Glomerular endothelial cell (primary cell): ENCODE measurements at places on chromosomes 6 and 20.
A peak's percentile ranks its signal among the peaks of the same experiment; 100 is the strongest.

DNA sequence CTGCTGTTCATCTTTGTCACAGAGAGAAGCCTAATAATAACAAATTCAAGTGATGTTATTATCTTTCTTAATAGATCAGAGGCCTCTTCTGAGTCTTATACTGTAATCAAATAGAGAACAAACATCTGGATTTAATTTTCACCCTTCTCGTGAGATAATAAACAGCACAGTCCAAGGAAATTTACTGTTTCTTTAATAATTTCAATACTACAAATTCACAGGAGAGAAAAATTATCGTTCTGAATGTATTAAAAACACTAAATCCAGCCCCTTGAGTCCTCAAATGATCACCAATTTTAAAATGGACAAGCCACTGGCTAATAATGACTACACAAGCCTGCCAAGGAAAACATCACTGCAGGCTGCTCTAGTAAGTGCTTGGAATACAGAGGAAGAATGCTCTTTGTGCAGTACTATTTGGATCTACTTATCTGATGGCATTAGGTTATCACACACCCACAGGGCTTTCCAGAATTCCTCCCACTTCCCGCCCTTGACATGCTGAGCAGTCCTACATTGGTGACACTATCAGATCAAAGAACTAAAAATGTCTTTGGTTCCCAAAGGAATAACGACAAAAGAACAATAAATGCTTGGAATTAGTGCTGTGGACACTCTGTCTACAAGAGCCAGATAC is 38.1 kb downstream of the SYNE1 start:
- no peak for DNase-seq

GRCh38 chr6:32622545-32623401 is 14.4 kb upstream of the HLA-DQA1 start:
- no peak for DNase-seq

GRCh38 chr6:143007646-143008045 is 53.0 kb upstream of the AIG1 start:
- DNase-seq, result no peak

DNA sequence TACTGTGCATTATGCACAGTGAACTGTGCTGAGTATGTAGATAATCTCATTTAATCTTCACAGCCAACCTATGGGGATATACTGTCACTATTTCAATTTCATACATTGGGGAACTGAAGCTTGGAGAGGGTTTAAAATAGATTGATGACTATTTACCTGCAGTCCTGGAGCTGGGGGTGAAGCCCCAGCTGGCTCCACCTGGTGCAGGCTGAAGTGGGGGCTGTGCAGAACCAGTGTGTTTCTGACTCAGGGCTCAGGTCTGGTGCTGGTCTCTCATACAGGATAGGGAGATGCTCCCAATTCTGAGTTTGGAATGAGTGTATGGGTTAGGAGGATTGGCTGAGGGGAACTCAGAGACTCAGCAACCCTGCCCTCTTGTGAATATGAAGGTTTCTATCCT is 176.1 kb upstream of the CEP162 start:
- no peak for DNase-seq

DNA sequence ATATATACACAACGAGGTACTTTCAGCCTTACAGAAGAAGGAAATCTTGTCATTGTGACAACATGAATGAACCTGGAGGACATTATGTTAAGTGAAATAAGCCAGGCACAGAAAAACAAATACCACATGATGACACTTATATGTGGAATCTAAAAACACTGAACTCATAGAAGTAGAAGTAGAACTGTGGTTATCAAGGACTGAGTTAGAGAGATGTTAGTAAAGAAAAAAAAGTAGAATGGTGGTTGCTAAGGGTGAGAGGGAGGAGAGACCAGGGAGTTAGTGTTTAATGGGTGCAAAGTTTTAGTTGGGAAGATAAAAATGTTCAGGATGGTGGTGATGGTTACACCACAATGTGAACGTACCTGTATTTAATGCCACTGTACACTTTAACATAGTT is 4.8 kb upstream of the STX11 start:
- no peak for DNase-seq

DNA sequence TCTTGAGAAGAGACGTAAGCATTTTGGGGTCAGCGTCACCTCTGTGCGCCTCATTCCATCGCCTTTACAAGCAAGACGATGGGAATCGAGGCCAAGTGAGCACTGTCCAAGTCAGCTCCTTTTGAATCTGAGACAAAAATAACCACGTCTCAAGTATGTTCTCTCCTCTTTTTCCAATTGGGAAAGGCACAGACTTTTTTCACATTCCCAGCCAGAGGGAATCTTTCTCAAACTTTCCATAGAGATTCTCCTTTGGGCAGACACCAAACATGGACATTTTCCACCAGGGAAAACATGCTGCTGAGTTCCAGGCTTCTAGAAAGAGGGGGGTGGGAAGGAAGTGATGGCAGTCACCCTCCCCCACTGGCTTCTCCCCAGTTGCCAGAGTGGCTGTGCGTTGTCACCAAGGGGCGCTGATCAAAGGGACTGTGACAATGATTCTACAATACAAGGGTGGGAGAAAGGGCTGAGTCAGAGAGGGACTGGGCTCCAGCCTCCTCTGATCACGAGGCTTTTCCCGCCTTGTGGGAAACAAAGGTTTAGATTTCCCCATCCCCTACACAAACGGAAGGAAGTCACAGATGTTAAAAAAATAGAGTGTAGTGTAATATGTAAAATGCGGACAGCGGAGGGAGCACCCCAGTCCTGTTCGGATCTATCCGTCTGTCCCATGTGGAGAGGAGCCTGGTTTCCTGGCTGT is 281.9 kb upstream of the RNF24 start:
- DNase-seq, result no peak

DNA sequence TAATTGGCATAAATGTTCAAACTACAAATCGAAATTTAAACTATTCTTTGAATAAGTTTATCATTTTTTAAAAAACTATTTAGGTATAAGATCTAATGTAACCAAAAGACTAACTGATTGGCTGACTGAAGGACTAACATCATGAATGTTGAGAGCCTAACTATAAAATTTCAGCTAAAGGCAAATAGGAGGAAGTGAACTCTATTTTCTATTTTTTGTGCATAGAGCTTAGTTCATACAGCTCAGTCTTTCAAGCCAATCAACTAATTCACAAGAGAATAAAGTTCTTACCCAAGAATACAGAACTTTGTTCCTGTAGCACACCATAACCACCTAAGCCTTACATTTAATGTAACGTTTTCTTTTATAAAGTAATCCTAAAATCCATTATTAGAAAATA is 46.3 kb upstream of the STXBP5 start:
- no peak for DNase-seq

DNA sequence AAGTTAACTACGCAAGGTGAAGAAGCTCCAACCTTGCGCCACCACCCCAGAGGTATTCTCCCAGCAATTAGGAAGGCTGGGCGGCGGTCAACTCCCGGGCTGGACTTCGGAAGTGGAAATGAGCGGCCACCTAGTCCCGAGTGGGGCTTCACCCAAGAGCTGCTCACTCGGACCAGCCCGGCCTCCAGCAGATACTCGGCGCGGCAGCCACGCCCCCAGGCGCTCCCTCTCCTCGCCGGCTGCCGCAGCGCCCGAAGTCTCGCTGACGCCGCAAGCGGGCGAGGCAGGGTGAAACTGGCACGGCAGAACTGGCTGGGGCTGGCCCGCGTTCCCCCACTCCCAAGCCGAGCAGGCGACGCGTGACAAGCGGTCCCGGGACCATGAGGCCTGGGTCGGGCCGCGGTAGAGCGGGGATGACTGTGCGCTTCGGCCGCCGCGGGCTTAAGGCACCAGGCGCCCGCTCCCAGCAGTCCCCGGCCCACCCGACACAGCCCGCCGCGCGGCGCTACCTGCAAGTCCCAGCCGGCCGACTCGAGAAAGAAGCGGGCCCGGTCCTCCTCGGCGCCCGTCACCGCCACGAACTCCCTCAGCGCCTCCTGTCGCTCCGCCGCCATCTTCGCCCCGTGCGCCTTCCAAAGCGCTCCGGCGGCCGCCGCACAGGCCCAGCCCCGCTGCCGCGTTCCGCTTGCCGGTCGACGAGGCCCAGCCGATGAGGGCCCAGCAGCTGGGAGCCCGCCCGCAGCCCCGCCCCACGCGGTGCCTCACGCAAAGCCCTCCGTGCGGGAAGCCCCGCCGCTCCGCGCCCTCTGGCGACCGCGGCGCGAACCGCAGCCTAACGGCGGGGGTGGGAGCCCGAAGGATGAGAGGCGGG is at the start of gene NSFL1C:
TSS of gene NSFL1C (minus strand) at position 639 of the 871 bp plus-strand sequence. CDS start at position 614, 25 bp downstream.
- DNase-seq, result peak; percentile 20

DNA sequence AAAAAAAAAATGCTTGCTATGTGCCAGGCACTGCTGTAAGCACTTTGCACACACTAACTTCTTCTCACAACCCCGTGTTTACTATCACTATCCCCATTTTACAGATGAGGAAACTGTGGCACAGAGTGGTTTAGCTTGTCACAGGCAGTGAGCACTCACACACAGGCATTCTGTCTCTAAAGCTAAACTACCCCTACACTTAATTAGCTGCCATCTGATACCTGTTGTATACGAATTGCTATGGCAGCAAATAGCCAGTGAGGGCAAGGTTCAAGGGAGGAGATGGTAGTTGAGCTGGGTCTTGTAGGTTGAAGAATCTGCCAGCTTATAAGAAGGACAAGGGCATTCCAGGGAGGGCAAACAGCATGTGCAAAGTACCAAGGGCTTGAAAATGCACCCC is 5.2 kb downstream of the TNNC2 start:
- no peak for DNase-seq

DNA sequence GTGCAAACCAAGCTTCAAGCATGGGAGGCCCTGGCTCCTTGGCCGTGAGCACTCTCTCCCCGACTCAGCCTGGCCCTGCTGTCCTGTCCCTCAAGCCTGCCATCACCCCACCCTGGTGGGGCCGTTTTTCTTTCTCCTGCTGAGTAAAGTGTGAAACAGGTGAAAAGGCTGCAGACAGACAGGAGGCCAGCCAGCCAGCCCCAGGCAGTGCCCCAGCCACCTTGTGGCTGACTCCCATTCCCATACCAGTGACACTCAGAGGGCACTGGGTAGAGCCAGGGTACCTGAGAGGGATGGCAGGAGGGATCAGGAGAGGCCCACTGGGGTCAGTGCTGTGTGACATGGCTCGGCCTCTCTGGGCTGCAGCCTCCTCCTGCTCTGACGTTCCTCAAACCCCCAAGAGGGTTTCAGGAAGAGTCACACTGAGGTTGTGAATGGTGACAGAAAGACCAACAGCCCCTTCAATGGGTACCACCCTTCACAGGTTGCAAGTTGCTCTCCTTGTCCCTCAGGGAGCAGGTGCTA is 35.9 kb upstream of the BPIFA2 start:
- DNase-seq, result no peak

GRCh38 chr6:159043251-159043650 is 1.5 kb downstream of the TAGAP start:
- no peak for DNase-seq

DNA sequence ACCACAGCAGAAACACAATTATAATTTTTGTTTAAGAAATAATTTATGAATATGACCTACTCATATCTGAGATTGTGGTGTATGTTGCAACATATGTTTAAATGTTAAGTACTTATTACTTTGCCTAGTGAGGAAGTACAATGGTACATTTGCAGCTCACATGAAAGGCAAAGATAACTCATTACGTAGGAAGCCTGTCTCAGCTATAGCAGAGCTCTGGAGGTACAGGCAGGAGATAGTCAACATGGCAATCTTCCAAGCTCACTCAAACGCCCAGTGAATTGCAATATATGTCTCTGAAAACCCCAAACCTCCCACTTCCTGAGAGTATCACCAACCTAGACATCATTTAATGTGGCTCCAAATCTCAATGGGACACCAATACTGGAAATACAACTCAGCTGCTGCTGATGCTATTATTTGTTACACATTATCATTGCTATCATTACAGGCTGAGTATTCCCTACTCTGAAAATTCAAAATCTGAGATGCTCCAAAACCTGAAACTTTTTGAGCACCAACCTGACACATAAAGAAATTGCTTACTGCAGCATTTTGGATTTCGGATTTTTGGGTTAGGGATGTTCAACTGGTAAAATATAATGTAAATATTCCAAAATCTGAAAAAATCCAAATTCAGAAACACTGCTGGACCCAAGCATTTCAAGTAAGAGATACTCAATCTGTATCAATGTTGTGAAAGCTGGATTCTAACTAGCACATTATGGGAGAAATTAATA is 25.1 kb upstream of the GSTA4 start:
- DNase-seq, result no peak

DNA sequence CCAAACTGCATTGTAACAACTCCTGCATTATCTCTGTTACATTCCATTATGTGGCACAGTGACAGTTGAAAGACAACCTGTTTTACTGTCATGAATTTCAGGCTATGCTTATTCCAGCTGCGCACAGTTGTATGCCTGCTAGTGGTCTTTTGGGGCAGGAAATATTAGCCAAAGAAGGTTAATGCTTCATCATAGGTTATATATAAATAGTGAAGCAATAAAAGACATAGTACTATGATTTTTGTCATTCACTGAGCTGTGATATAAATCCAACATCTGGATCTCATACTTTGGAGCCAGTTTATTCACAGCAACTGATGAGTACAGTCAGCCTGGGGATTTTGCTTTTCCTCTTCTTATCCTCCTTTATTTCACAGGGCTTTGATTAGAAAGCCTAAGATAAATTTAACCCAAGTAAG is 55.6 kb downstream of the FILIP1 start:
- no peak for DNase-seq

- DNase-seq, result no peak
Measured at GRCh38 chr6:20362623-20363022, 39.1 kb upstream of the E2F3 start.

- DNase-seq, result no peak
Measured at GRCh38 chr6:89183294-89183693, 33.9 kb downstream of the GABRR1 start.

DNA sequence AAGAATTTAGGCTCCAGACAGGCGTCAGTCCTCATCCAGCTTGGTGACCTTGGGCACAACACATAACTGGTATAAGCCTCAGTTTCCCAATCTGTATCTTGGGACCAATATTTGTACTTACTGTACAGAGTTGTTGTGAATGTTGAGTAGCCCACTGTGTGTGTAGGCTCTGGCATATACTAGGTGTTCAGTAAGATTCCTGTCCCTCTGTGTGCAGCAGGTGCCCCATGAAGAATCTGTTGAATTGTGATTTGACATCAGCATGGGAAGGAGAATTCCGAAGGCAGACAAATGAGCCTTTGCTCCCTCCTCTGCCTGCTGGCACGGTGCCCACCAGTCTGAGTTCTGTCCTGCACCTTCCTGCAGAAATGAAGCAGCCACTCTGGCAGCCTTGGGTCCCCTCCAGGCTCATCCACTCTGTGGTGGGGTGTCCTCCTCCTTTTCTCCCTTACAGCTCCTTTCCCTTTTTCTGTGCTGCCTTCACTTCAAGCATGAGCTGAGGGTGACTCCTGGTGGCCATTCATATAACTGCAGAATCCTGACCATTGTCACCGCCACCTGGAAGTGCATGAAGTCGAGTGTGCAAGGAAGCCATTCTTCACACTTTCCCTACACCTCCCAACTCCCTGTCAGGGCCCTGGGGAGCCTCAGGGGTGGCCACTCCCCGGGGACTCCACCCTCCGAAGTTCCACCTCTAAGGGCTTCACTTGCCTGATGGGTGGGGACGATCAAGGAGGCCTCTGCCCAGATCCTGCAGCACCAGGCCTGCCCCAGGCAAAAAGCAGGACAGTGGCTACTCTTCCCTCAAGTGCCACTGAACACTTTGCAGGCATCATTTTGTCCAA is 48.2 kb downstream of the MRPL14 start:
- DNase-seq, result no peak
